ENCODE measurements at places on chromosomes 11 and 22.

- no peak for DNase-seq
Measured at GRCh38 chr11:131977854-131978253, 607.4 kb downstream of the NTM start.

DNA sequence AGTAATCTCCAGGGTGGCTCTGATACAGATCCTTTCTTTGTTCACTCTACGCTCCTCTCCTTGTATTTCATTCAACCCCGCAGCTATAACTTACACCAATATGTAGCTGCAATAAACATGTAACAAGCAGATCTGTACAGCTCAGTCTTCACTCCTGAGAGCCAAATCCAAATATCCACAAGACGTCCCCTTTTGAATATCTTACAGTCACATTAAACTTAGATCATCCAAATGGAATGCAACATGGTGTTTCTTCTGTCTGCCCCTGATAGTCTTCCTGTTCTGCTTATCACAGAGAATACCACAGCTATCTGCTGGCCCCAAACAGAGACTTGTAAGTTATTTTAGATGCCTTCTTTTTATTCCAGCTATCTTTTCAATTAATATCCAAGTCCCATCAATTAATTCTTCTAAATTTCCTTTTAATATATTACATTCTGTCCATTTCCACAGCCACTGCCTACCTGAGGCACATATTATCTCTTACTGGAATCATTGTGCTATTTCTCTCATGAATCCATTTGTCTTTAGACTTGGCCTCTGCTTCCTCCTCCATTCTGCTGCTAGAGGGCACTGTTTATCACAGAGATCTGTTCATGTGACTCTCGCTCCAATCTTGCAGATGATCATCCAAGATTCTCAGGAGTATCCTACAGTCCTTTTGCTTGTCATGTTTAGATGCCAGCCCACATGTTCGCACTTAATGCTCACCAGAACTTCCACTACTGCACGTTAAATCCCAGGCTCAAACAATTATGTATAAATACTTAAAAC is 908.6 kb downstream of the NTM start:
- DNase-seq = no peak

DNA sequence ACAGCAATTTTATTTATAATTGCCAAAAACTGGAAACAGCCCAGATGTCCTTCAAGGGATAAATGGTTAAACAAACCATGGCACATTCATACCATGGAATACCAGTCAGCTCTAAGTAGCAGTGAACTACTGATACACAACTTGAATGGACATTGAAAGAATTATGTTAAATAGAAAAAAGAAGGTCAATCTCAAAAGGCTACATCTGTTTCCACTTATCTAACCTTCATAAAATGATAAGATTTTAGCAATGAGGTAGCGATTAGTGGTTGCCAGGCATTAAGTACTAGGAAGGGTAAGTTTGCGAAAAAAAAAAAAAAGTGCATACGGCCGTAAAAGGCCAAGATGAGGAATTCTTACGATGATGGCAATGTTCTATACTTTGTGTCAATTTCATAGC is 738.7 kb upstream of the ANO3 start:
- DNase-seq = no peak

DNA sequence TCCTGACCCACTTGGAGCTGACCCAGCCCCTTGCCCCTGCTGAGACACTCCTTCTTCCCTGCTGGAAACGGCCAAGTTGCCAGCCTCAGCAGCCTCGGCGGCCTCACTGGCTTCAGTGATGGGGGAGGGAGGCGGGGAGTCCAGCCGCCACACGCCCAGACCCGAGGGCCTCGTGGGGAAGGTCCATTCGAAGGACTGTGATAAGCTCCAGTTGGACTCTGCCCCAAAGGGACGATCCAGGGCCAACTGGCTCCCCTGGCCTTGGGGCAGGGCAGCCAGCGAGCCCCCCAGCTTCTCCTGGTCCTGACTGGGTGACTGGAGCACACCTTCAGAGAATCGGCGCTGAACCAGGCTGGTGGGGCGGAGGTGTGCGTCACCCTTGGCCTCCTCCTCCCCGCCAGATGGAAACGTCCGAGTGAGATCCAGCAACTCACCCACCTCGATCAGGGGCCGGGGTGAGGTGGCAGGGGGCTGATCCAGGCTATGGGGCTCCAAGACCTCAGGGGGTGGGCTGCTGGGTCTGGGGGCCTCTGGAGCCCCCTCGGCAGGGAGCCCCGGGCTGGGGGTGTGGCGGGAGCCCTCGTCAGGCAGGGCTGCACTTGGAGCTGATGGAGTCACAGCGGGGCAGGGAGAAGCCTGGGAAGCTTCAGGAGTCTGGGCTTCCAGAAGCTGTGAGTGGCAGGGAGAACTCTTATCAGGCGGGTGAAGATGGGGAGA is 11.5 kb downstream of the TNKS1BP1 start:
- DNase-seq = no peak

DNA sequence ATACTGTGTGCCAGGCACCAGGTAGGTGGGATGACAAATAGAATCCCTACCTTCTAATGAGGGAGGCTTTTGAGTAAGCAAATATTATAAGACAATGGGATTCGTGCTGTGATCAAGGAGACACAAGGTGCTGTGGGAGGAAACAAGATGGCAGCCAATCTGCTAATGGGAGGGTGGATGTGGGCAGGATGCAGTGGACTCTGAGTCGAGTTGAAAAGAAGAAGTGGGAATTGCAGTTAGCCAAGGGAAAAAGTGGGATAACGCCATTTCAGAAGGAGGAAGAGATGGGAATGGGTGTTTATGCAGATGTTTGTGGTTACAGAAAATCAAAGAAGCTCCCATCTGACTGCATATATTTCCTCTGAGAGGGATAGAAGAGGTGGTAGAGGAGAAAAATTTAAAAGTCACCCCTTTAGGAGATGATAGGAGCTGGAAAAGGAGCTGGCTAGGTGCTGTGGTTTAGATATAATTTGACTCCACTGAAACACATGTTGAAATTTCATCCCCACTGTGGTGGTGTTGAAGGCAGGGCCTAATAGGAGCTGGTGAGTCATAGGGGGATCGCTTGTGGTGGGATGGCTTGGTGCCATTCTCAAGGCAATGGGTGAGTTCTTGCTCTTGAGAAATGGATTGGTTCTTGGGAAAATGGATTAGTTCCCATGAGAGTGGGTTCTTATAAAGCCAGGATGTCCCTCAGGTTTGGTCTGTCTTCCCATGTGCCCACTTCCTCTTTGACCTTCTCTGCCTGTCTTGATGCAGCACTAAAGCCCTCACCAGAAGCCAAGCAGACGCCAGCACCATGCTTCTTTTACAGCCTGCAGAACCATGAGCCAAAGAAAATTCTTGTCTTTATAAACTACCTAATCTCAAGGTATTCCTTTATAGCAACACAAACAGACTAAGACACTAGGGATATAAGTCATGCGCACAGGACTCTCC is 30.0 kb upstream of the POU2AF1 start:
- no peak for DNase-seq

DNA sequence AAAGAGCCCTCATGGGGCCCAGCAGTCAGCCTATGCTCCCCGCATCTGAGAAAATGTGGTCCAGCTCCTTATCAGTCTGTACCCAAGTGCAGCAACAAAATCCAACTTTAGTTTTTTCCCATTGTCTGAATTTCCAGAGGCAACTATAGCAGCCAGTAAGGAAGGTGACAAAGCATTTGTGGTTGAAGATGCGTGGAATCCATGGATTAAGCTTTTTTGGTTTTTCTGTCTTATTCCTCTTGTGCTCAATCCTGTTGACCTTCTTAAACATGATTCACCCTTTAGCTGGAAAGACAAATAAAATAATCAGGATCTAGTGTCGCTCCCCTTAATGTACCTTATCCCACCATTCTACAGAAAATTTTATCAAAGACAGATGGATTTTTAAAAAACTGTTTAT is 14.3 kb downstream of the GDPD4 start:
- no peak for DNase-seq

DNA sequence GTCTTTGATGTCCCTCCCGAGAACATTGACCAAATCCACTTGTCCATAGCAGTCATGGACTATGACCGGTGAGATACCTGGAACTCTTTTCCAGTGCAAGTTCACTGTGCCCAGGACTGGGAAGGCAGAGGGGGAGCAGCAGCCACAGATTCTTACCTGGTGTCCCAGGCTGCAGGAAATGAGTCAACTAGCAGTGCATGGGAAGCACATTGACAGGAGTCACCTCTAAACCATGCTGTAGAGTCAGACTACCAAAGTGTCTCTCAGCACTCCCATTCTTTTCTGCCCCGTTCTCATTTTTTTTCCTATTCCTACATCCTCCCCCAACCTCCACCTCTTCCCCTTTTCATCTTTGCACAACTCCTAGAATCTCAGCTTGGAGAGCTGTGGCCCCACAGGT is 67.2 kb upstream of the OLFML1 start:
- DNase-seq = no peak

DNA sequence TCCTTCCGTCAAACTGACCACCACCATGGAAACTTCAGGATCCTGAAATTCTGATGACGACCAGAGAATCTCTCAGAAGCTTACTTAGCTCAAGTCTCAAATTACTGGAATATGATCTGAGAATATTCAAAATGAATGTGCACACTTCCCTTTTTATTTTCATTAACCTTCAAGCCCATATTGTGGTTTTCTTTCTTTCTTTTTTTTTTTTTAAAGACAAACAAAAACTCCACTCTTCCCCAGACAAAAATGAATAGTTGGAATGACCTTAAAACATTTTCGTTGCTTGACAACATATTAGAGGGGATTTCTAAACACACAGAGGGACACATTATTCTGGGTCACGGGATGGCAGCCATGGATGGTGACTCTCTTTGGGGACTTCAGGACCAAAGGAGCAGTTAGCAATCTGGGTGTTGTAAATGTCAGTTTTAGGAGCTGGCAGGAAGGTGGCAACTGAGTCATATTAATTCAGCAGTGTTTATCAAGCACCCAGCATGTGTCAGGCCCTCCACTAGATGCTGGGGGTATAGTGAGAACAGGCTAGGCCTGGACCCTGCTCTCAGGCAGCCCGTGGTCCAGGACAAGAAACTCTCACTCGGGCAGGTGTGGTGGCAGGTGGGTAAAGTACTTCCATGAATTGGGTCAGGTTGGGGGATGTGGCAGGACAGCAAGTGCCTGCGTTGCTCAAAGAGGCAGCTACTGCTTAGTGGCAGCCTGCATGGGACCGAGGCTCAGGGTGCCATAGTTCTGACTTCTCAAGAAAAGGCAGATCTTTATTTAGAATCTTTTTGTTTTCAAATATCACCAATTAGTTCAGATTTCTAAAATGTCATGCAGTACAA is 126.1 kb downstream of the HIPK3 start:
- DNase-seq = no peak

DNA sequence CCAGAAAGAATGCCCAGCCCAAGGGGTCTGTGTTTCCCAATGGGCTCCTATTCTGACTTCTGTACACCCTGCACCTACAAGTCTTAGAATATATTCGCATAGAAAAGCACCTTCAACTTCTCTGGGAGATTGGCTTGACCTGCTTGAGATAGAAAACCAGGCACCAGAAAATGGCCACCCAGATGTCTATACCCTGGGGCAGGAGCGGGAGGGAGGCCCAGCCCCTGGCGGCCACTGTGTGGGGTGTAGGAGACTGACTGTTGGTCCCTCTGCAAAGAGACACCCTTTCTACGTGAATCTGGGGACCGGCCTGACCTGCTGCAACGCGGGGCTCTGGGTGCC is 8.5 kb downstream of the DENND6B start:
- DNase-seq = no peak

DNA sequence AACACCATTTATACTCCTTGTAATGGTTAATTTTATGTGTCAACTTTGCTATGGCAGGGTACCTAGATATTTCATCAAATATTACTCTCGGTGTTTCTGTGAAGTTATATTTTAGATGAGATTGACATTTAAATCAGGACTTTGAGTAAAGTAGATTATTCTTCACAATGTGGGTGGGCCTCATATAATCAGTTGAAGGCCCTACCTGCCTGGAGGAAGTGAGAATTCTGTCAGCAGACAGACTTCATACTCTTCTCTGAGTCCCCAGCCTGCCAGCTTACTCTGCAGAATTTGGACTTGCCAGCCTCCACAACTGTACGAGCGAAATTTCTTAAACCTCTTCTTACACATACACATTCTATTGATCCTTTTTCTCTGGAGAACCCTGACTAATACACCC is 49.3 kb upstream of the SYT9 start:
- no peak for DNase-seq

DNA sequence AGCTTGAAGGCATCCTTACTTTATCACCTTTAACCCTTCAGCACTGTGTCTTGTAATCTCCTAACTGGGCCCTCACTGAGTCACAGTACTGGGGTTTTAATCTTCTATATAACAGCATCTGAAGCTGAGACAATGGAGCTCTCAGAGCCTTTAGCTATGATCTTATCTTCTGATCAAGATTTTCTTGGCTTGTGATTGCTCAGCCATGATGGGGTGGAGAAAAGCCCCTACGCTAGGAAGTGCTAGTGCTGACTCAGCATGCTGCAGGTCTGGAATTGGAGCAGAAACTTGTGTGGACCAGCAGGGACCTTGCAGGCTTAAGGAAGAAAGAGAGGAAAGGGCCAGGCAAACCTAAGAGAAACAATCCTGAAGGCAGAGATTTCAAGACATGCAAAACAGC is 71.7 kb upstream of the EED start:
- no peak for DNase-seq

- DNase-seq = no peak
Measured at GRCh38 chr11:101428918-101429317, 154.9 kb downstream of the TRPC6 start.

GRCh38 chr11:1943977-1944376 is 3.2 kb upstream of the MRPL23 start:
- DNase-seq = peak; percentile 13

All from activated CD4-positive, CD25-positive, alpha-beta regulatory T cell treated with anti-CD3 and anti-CD28 coated beads, Interleukin-2, amount 50 U/mL, for 72 hours (primary cell).